ENCODE measurements at places on chromosomes 7 and 10. TPM values are rescaled to one million over a fixed set of nuclear protein-coding genes. Genes with fewer than 3 reads are reported as not detected.

Gene RSPH10B2
- total RNA-seq, result 0.20 TPM

Gene ASZ1
- not detected for total RNA-seq

Gene LIPM
- not detected for total RNA-seq

DNA sequence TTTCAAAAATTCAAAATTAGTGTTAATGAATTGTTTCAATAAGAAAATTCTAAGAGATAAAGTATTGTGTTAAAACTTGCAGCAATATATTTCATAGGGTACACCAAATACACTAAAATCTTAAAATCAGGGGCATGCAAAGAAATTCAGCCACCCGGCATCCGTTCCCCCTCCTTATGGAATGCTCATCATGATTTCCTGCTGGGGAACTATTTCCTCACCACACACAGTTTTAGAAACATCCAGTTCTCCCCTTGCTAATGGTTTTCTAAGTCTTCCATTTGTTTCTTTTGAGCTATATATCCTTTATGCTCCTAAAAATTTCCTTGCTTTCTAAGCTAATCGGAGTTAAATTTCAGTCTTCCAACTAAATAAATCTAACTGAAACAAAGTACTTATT lies 60.7 kb downstream of the CHCHD3 start:
- H3K36me3 ChIP-seq, result peaks cover 6% of the 10 kb centered on the region
- no peak for DNase-seq
- no peaks in the 10 kb centered on the region for H3K27me3 ChIP-seq
- H3K4me1 ChIP-seq, result no peaks in the 10 kb centered on the region
- no peak overlapping the region for H3K27ac ChIP-seq

GRCh38 chr10:30420766-30421165 lies 13.2 kb upstream of the MAP3K8 start:
- H3K4me3 ChIP-seq, result no peak overlapping the region
- no peaks in the 10 kb centered on the region for H3K27me3 ChIP-seq
- no peak overlapping the region for H3K27ac ChIP-seq
- peaks cover 47% of the 10 kb centered on the region for H3K4me1 ChIP-seq
- DNase-seq, result no peak

DNA sequence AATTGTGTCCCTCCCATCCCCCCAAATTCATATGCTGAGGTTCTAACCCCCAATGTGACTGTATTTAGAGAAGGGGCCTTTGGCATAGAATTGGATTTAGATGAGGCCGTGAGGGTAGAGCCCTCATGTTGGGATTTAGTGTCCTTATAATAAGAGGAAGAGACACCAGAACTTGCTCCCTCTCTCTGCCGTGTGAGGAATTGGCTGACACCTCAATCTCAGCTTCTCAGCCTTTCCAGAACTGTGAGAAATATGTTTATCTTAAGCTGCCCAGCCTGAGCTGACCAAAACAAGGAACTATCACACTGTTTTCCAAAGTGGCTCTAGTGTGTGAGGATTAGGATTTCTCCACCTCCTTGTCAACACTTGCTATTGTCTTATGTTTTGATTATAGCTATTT lies 400.0 kb upstream of the FZD8 start:
- DNase-seq, result no peak
- H3K27ac ChIP-seq, result no peak overlapping the region
- no peaks in the 10 kb centered on the region for H3K4me1 ChIP-seq
- H3K27me3 ChIP-seq, result no peaks in the 10 kb centered on the region

GRCh38 chr7:142864980-142865747 lies 10.3 kb downstream of the EPHB6 start:
- no peak overlapping the region for H3K4me3 ChIP-seq
- DNase-seq, result no peak
- H3K27me3 ChIP-seq, result peaks cover 11% of the 10 kb centered on the region
- no peaks in the 10 kb centered on the region for H3K4me1 ChIP-seq
- no peak overlapping the region for H3K27ac ChIP-seq
